ACHN (cell line): ENCODE measurements at places on chromosomes 16 and 17.
A peak's percentile ranks its signal among the peaks of the same experiment; 100 is the strongest.

- DNase-seq = no peak
These were observed 97.9 kb downstream of the TRIM37 start for GRCh38 chr17:59008737-59009136.

- no peak for DNase-seq
These were observed 94.6 kb downstream of the SOCS1 start for GRCh38 chr16:11161439-11161838.

DNA sequence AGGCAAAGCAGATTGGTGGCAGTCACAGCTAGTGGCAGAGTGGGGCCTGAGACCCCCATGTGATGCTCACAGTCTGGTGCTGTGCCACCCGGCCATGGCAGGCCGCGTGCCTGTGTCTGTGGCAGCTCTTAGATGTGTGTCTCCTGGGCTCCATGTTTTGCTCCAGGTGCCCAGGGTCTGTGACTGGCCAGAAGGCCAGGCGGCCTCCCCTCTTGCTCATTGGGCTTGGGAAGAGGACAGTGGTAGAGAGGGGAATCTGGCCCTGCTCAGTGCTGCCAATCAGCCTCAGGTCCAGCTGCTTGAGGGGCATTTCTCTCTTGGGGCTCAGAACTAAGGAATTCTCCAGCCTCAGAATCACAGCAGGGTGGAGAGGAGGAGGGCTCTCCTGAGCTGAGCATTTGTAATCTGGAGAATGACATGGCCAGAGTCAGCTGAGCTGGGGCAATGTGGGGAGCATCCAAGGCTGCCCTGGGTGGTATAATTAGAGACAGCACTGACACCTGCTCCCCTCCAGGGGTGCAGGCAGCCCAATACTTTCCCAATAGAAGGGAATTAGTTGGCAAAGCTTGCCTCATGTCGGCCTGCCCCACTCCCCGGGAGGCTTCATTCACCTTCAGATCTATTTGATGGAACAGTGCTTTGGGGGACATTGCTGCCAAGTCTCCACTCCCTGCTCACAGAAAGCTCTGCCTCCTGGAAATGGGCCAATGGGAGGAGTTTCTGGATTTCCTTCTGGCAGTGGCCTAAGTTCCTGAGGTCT is 2.7 kb upstream of the LASP1NB start:
- DNase-seq = peak; percentile 59

- DNase-seq = no peak
These were observed 8.7 kb downstream of the RPS6KB1 start for GRCh38 chr17:59901604-59902003.

DNA sequence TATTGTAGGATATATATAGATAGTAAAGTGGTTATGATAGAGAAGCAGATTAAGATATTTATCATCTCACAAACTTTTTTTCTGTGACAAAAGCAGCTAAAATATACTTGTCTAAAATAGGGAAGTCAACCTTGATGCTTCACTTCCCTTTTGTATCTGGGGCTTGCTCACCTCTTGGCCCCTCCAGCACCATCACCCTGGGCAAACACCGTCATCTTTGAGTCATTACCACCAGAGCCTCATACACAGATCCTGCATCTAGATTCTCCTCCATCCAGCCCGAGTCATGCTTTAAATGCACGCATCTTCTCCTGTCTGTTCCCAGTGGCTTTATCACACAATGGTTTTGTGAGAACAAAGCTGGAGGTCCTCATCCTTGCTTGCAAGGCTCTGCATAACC is 1062.7 kb upstream of the EEF2KMT start:
- DNase-seq = no peak

GRCh38 chr16:76976101-76976500 is 214.9 kb upstream of the MON1B start:
- no peak for DNase-seq

- DNase-seq = no peak
These were observed at the start of gene CLDN7 for GRCh38 chr17:7262192-7262934. Gene CLDN7 (minus strand): TSS chr17:7262478. CDS start chr17:7262043, 435 bp downstream.

DNA sequence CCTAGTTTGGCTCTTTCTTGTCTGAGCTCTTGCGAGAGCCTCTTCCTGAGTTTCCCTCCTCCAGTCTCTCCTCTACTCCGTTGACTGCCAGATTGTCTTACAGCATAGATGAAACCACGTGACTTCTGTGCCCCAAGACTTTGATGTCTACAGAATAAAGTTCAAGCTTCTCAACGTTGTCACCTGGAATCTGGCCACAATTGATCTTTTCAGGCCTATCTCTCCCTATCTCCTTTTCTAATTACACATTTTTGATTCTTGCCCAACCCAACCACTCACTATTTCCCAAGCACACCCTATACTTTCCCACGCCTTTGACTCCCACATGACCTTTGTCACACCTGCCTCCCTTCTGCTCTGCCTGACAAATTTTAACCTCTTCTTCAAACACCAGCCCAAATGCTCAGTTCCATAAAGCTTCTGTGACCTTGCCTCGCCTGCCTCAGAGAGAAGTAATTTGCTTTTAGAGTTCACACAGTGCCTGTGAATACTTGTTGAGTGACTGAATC is 52.4 kb upstream of the PMFBP1 start:
- DNase-seq = no peak

DNA sequence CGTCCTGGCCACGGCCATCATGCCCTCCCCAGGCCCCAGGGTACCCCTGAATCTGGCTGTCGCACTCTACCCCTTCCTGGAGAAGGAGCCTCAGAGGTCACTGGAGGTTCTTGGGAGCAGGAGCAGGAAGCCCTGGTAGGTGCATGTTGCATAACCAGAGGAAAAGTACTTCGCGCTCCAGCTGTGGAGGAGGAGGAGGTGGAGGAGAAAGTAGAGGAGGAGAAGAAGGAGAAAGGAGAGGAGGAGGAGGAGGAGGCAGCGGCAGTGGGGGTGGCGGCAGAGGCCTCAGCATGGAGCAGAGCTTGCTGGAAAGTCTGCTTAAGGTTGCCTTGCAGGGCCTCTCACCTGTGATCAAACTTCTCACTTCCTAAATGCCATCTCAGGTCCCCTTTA is 61.8 kb downstream of the BAIAP2 start:
- DNase-seq = no peak

GRCh38 chr16:6496996-6497395 is 835.6 kb upstream of the RBFOX1 start:
- no peak for DNase-seq

DNA sequence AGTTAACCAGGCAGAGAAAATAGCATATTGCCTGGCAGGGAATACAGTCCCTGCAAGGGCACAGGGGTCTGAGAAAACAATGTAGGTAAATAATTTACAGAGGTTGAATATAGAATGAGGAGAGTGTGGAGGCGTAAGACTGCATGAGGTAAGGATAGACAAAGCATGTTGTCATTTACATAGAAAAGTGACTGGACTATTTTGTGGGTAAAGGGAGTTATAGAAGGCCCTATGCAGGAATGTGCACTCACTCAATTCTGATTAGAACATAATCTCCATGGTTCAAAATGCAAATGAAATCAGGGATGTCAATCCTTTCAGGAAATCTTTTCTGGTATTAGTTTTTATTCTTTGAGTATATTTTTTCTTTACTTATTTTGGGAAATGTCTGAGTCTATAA is 285.7 kb upstream of the SALL1 start:
- DNase-seq = no peak

DNA sequence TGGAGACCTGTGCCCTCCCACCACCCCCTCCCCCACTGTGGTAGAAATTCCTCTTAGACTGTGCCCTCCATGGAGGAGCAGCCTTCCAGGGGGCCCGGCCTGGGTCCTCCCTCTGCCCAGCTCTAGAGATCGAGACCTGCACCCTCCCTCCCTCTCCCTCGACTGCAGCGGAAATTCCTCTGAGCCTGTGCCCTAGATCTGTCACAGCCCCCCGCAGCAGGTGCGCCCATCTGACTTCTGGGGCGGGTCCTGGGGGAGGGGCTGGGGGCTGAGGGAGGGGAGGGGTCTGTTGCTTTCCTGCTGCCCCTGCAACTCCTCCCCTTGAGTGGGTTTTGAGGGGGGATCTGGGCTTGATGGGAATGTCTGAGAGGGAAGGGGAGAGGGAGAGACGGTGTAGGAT is 177.8 kb upstream of the GSE1 start:
- DNase-seq = no peak

GRCh38 chr16:48277158-48277557 is 29.8 kb upstream of the ABCC11 start:
- DNase-seq = no peak

GRCh38 chr17:78376161-78376560 is 2.3 kb upstream of the PGS1 start:
- no peak for DNase-seq

DNA sequence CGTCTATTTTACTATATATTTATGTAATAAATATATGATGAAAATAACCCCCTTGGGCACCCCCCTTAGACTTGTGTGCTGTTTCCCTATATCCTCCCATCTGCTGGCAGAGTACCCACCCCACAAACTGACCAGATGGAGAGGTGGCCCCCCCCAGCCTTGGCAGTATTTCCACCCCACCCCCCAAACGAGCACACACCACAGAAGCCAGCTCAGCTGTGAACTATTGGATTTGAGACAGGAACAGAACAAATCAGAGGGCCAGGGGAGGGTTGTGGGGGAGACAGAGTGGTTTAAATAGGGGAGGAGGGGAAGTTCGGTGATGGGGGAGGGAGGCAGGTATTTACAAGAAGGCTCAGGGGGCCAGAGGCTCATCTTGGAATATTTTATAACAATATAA is 7.8 kb downstream of the NR1D1 start:
- no peak for DNase-seq

DNA sequence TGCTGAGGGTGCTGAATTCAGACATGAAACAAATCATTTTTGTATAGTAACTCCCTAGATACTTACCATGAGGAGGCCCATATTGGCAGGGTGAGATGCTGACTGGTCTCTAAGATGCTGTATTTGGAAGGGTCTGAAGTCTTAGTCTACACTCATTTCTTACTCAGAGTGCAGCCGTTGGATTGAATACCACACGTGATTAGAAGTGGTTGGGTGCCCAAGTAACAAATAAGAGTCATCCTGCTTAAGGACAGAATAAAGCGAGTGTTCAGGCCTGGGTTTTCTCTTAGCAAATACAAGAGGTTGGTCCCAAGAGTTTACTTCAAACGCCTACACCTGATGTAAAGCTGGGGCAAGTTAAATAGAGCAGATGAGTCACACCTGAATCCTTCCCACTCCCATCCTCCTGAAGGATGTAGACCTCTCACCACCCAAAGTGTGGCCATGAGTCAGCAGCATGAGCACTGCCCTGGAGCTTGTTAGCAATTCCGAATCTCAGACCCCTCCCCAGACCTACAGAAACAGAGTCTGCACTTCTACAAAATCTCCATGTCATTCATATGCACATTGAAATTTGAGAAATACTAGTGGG is 284.6 kb upstream of the CDH5 start:
- no peak for DNase-seq

GRCh38 chr16:82456683-82457082 is 170.1 kb upstream of the CDH13 start:
- DNase-seq = peak; percentile 67

GRCh38 chr16:86033971-86034370 is 135.0 kb downstream of the IRF8 start:
- DNase-seq = no peak

DNA sequence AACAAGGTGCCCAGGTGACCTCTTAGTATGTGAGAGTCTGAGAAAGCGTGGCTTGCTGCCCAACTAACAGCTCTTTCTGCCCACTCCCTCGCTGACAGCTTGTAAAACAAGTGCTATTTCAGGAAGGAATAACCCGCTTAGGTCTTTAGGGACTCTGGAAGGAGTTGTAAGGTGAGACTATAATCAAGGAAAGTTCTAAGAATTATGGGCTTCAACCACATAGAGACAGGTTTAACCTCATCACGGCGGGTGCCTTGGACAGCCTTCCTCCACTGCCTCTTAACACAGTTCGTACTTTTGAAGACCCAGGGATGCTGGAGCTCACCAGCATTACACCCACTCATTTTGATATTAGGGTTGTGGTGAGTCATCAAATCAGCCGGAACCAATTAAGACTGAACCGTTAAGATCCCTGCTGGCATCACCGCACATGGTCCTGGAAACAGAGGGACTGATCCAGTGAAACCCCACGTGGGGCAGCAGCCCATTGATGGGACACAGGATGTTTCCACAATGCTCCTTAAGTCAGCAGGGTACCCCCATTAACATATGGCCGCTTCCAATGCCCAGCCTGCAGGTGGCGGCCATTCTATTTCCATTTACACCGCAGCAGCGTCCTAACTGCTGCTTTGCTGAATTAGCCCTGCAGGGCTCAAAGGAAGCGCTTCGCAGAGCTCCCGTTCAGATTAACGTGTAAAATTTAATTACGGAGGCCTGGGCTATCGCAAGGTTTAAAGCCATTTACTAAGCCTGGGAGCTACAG is 176.6 kb upstream of the SDK2 start:
- DNase-seq = no peak

DNA sequence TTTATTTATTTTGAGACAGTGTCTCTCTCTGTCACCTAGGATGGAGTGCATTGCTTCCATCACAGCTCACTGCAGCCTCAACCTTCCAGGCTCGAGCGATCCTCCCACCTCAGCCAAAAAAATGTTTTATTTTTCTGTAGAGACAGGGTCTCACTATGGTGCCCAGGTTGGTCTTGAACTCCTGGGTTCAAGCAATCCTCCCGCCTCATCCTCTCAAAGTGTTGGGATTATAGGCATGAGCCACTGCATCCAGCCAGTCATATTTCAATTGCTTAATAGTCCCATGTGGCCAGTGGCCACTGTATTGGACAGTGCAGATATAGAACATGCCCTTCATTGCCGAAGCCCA is 15.3 kb downstream of the TMC7 start:
- no peak for DNase-seq

DNA sequence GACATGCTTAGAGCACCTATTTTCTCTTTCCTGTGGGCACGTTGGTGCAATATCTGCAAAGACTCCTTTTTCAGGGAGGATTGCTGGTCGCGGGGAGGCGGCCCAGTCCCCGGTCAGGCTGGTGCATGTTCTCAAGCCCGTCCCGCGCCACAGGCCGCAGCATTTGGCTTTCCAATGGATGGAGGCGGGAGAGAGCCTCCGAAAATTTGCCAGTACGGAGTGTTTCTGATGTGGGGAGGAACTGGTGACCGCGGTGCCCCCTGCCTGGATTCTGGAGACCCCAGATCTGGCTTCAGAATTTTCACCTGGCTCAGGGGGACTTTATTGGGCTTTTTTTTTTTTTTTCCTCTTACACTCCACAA is 2.3 kb downstream of the CMIP start:
- DNase-seq = no peak

DNA sequence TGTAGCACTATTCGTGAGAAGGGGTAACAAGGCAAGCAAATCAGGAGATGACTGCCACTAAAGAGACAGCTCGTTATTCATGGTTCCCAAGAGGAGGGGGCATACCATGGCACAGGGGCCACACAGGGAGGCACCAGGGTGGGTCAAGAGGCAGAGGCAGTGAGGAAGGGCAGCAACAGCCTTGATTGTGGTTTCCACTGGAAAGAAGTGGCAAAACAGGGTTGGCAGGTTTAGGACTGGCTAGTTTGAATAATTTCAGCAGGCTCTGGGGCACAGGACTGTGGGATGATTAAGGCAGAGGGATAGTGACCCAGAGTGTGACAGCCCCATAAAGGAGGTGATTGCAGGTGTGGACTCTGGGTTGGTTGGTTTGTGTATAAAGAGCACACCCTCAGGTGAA is 188.9 kb downstream of the CBLN1 start:
- DNase-seq = no peak

- no peak for DNase-seq
These were observed 169.1 kb downstream of the XYLT1 start for GRCh38 chr16:17301593-17302135.
